NCI-H1417 (cell line): ENCODE measurements at places on chromosomes 1 and 21.

DNA sequence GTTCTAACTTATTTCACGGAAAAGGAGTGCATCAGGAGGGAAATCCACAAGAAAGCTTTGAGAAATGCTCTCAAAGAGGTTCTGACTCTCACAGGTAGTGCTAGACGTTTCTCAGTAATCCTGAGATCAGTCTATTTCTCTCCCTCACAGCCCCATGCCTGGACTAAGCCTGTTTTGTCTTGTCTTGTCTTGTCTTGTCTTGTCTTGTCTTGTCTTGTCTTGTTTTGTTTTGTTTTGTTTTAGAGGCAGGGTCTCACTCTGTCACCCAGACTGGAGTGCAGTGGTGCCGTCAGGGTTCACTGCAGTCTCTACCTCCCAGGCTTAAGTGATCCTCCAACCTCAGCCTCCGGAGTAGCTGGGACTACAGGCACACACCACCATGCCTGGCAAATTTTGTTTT, 133.3 kb upstream of the SGIP1 start:
- no peak for DNase-seq

DNA sequence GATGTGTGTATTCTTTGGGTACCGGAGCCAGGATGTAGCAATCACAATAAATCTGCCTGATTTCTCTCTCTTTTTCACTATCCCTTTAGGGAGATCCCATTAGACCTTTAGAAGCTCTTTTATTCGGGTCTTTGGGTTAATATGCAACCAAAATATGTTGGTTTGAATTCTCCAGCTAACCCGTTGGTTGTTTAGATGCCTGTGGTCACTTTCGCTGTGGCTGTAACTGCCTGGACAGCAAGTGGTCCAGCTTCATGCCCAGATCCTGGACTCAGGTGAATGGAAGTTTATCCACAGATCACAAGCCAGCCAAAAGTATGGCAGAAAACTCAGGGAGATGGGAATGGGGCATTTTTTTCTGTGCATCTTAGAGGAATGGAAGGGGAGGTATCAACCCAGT, 12.3 kb downstream of the KAZN start:
- DNase-seq, result no peak

- peak; percentile 67 for DNase-seq
Observed at GRCh38 chr1:145858238-145858900, 512 bp downstream of the PIAS3 start.

GRCh38 chr1:235441159-235441685, 63.0 kb downstream of the B3GALNT2 start:
- DNase-seq, result no peak

DNA sequence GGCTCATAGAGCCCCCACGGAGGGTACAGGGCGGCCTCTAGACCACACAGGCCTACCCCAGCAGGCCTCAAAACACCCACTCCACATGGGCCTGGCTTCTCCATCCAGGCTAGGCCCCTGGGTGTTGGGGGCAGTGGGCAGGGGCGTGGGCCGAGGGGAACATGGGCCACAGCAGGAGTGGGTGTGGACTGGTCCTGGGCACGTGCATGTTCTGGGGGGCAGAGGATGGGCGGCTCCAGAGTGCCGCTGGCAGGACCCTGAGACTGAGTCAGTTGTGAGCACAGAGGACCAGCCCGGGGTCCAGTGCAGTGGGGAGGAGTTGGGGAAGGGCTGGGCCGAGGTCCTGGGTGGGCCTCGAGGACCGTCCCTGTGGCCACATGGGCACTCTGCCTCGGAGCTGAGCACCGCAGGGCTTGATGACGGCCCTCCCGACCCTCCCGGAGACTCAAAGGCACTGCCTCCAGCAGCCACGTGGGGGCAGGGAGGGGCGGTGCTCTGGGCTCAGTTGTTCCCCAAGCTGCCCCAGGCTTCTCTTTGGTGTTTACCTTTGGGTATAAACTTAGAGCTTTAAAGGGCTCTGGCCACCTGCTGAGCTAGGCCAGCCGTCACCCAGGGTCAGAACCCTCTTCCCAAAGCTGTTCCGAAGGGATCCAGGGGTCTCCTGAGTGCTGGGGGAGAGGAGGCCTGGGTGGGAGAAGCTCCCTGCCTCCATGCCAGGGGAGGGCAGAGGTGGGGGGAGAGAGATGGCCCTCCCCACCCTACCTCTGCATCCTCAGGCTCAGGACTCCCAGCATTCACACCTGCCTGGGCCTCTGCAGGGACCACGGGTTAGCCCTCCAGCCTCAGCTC, 79.9 kb downstream of the MORN1 start:
- DNase-seq, result peak; percentile 53

DNA sequence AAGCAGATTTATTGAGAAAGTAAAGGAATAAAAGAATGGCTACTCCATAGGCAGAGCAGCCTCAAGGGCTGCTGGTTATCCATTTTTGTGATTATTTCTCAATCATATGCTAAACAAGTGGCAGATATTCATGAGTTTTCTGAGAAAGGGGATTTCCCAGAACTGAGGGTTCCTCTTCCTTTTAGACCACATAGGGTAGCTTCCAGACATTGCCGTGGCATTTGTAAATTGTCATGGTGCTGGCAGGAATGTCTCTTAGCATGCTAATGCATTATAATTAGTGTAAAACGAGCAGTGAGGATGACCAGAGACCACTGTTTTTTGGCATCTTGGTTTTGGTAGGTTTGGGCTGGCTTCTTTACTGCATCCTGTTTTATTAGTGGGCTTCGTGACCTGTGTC, 16.8 kb upstream of the FMN2 start:
- no peak for DNase-seq

GRCh38 chr1:19373211-19374082, 61.3 kb downstream of the SLC66A1 start:
- DNase-seq, result no peak

DNA sequence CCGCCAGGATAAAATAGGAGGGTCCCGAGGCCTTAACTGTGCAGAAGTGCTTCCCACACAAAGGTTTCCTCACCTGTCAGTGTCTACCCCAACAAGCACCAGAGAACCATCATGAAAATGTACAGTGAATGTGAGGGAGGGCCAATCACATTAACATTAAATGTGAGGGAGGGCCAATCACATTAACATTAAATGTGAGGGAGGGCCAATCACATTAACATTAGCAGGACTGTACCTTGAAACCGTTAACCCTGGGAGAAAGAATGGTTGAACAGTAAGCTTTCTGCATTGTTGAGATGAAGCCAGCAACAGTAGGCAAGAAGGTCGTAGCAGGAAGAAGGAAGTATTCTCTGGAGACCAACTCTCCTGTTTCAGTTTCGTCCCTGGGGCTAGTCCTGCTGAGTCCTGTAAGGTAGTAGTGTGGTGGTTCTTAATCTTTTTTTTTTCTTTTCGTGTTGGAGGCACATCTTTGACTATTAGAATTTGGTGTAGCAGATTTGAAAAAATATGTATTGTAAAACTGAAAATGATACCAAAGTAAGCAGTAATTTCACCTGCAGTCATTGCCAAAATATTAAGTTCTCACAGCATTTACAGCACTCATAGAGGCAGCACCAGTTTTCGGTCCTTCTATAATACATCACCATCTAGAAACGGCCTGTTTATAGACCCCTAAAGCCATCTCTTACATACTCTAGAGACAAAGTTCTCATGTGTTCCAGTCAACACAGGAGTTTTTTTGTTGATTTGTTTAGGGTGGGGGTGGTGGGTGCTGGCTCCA, 98.6 kb upstream of the PPP2R5A start:
- DNase-seq, result no peak

DNA sequence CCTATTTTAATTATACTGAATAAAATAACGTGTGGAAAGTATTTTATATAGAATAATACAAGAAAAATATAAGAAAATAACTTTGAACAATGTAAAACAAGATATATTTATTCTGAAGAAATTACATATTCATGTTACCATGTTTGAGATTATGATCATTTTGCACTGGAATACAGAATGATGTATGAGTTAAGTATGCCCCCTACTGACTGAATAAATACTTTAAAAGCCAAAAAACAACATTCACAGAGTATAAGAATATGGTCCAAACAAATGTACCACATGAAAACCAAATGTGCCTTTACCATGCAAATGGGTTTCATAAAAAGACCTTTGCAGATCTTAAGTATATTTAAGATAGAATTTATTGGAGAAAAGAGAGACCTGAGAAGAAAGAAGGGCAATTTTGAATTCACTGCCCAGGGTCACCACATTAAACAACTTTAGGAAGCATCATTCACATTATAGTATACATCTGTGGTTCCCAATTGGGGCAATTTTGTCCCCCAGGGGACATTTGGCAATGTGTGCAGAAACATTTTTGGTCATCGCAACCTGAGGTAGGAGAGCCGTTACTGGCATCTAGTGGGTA, 136.6 kb upstream of the GFI1 start:
- DNase-seq, result no peak

DNA sequence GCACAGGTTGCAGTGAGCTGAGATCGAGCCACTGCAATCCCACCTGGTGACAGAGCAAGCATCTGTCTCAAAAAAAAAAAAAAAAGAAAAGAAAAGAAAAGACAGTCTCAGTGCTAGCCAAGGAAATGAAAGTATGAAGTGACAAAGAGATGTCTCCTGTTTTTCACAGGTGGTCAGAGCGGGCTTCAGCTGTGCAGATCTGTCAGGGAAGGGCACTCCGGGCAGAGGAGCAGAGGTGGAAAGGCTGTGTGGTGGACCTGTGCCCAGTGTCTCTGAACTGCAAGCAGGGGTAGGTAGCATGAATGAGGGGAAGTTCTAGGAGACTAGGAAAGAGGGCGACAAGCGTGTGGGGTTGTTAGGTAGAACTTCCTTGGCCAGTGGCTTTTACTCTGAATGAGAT, 67.5 kb downstream of the CD247 start:
- no peak for DNase-seq

- DNase-seq, result no peak
Observed at GRCh38 chr21:43924421-43925095, 59.5 kb downstream of the AGPAT3 start.

DNA sequence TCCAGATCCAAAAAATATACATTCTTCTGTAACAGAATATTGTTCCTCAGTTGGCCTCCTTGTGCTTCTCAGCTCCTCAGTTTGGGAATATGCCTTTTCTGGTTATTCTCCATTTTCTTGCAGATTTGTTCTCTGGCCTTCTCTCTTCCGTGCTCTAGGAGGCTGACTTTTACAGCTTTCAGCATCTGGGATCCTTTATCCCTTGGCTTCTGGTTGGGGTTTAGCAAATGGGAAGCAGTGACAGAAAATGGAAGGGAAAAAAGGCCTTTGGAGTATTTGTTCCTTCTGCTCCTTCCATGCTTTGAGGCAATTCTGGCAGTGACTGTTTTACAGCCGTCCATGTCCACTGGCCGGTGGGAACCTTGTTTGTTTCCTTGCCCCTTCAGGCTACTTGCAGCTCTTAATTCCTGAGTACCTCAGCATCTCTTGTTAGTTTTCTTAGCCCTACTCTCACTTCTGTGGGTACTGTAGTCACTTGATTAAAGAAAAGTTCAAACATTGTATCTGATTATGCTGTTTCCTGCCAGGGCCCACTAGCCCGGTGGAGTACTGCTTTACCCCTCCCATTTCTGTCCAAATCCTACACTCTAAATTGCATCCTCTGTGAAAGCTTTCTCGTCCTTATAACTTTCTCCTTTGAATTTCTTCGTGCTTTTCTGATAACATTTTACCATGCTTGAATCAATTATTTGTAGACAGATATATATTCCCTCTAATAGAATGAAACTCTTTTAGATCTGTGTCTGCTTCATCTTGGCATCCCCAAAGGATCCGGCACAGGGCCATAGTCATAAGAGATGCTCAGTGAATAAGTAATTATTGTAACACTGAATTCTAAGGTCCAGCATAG, 118.2 kb downstream of the OSBPL9 start:
- DNase-seq, result no peak

DNA sequence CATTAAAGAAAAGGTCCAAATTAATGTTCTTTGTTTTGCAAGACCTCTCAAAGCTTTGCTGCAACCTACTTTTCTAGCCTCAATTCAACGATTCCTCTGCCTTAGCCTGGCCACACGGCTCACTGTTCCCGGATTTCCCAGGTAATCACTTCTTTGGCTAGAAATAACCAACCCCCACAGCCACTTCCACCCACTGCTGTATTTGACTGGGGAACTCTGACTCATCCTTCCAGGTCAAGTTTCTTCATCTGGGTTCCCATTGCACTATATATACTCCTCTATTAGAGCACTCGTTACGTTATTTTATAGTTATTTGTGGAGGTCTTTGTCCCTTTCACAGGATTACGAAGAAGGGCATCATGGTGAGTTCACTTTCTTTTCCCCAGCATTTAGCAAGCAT, 185.9 kb downstream of the CACNA1E start:
- no peak for DNase-seq

DNA sequence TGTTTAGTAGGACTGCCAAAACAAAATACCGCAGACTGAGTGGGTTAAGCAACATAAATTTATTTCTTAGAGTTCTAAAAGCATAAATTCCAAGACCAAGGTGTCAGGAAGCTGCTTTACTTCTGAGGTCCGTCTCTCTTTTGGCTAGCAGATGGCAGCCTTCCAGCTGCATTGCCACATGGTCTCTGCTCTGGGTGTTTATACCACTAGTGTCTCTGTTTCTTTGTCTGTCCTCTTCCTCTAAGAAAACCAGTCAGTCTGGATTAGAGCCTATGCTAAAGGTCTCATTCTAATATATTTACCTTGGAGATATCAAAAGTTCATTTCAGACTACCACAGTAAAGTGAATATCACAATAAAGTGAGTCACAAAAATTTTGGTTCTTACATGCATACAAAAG, 519.8 kb downstream of the COL11A1 start:
- DNase-seq, result no peak

DNA sequence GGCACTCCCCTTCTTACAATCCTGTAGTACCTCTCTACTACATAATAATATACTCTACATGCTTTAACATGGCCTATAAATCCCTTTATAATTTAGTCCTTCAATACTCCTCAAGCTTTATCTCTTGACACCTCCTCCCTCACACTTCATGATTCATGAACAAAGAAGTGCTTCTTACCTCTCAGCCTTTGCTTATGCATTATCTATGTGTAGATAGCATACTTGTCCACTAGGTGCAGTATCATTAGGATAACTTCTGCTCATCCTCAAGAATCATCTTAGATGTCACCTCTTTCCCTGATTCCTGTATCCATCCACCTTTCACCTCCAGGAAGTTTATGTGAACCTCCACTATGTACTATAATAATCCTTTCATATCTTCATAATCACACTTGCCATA, 74.4 kb downstream of the COL24A1 start:
- DNase-seq, result no peak

GRCh38 chr1:68175621-68176398, 56.5 kb downstream of the WLS start:
- DNase-seq, result peak; percentile 81

GRCh38 chr1:70277875-70278274, 56.7 kb downstream of the SRSF11 start:
- DNase-seq, result no peak

GRCh38 chr1:54549181-54549924, 1.3 kb downstream of the ACOT11 start:
- DNase-seq, result no peak

GRCh38 chr1:41629571-41629970, 145.1 kb upstream of the EDN2 start:
- no peak for DNase-seq

GRCh38 chr1:183622884-183623785, 12.4 kb downstream of the ARPC5 start:
- peak; percentile 33 for DNase-seq

GRCh38 chr1:113557187-113557586, 166.9 kb downstream of the MAGI3 start:
- no peak for DNase-seq

- DNase-seq, result no peak
Observed at GRCh38 chr1:22552021-22552420, 11.3 kb upstream of the EPHA8 start.

- DNase-seq, result no peak
Observed at GRCh38 chr1:78401148-78401547, 89.6 kb upstream of the PTGFR start.
